Fibroblast of lung (primary cell): ENCODE measurements at places on chromosomes 16 and 17.

DNA sequence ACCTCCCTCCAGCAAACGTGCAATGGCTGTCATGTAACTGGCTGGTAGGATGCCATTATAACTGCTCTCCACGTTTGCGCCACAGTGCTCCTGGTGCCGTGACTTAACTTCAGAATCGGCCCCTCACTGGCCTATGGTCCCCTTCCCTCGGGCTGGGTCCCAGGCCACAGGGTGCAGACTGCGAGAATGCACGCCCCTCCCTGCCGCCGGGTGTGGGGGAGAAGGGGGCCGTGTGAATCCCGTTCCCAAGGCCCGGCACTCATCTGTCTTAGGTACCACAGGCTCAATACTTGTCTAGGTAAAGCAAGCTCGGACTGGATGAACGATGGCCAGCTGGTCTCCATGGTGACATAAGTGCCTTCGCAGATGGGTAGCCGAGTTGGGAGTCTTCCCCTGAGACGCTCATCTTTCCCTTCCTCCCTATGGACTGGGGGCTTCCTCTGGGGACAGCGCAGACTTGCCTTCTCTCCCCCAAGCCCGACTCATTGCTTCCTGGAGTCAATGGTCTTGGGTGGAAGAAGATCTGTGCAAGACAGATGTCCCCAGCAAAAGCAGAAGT, 37.8 kb downstream of the TIMM22 start:
- DNase-seq, result no peak

GRCh38 chr17:18225642-18226283, 328 bp downstream of the LLGL1 start:
- DNase-seq, result no peak

GRCh38 chr16:6427621-6428020, 905.0 kb upstream of the RBFOX1 start:
- no peak for DNase-seq

GRCh38 chr17:82007495-82008257, 15.0 kb downstream of the CENPX start:
- DNase-seq, result no peak

GRCh38 chr16:26909623-26910022, 157.1 kb upstream of the C16orf82 start:
- no peak for DNase-seq

- peak; percentile 28 for DNase-seq
Observed at GRCh38 chr17:74601944-74602572, 10.0 kb upstream of the CD300LD start.

DNA sequence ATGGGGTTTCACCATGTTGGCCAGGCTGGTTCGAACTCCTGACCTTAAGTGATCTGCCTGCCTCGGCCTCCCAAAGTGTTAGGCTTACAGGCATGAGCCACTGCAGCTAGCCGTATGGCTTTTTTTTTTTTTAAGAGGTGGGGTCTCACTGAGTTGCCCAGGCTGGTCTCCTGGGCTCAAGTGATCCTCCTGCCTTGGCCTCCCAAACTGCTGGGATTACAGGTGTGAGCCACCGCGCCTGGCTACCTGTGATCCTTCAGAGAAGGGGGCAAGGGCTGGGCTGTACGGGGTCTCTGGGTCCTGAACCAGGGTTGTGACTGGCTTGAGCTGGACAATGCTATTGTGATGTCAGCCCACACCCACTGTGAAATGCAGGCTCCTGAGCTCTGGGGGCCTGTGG, at the start of gene RNF151:
TSS of gene RNF151 (plus strand) at position 397 of the 400 bp plus-strand sequence. CDS start 26 bp downstream, outside the sequence.
- DNase-seq, result no peak

GRCh38 chr17:79612468-79613194, 1.8 kb upstream of the RBFOX3 start:
- peak; percentile 5 for DNase-seq

GRCh38 chr16:81885976-81886586, 107.0 kb downstream of the PLCG2 start:
- peak; percentile 8 for DNase-seq

GRCh38 chr16:19437280-19437679, 19.6 kb downstream of the TMC5 start:
- no peak for DNase-seq

DNA sequence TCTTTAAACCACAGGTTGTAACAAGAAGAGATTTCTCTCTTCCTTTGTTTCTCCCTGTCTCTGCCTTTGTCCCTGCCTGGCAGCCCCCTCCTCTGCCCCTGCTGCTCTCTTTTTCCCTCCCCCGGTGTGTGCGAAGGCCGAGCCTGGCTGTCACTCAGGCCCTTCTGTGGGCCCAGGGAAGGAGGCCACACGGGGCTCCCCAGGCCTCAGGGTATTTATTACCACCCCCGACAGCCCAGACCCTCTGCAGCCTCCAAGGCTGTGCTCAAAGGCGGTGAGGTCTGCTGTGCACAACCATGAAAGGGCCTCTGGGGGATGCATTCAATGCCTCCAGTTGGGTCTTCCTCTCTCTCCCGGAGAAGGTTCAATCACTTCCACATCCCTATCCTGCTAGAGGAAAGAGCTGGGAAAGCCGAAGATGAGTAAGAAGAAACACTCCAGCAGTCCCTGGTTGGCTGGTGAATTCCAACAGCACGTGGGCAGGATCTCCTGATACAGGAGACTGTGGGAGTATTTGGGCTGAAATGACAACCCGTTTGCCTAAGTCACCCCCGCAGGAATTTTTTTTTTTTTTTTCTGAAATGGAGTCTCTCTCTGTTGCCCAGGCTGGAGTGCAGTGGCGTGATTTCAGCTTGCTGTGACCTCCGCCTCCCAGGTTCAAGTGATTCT, 34.2 kb downstream of the ZNF423 start:
- DNase-seq, result peak; percentile 20

- DNase-seq, result peak; percentile 61
Observed at GRCh38 chr17:44558710-44559633, 1.7 kb downstream of the FZD2 start.

- no peak for DNase-seq
Observed at GRCh38 chr17:79892457-79893241, 53.4 kb upstream of the CBX4 start.

GRCh38 chr17:81365601-81366585, 29.4 kb upstream of the BAHCC1 start:
- DNase-seq, result peak; percentile 94

- no peak for DNase-seq
Observed at GRCh38 chr17:33864758-33865229, 390.3 kb upstream of the CCL2 start.

GRCh38 chr16:27544671-27545070, 5.0 kb downstream of the GTF3C1 start:
- DNase-seq, result no peak

GRCh38 chr17:61294286-61294685, 105.4 kb upstream of the TBX2 start:
- no peak for DNase-seq

DNA sequence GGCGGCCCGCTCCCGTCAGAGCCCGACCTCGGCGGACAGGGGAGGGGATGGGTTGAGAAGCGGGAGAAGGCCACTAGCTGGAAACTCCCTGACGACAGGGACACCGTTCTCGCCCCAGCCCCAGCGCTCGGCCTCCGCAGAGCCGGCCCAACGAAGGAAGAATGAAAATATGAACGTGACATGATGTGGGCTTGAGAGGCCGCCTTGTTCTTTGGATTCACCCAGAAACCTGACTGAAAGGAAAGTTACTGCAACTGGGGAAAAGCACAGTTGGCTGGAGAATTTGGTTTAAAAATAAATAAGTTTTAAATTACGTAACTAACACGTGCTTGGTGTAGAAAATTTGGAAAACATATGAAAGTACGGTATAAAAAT, 21.1 kb downstream of the NPTX1 start:
- peak; percentile 58 for DNase-seq

DNA sequence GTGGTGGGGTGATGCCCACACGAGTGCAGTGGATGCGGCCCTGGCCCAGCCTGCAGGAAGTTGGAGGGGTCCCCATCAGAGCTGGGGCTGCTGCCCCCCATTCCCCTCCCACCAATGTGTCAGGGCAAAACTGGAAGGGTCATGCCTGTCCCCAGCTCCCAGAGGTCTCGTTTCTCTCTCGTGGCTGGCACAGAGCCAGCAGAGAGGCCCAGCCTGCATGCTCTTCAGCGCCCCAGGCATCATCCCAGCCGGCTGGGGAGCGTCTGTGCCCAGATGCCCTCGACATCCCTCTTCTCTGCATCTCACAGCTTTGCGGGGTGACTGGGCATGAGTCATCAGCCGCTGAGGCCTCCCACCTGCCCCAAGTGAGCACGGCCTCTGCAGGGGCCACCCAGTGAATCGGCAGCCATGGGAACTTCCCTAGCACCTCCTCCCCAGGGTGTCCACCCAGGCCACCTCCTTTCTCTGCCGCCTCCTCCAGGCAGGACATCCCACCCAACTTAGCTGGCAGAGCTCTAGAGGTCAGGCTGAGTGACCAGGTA, 9.8 kb upstream of the CSNK1D start:
- peak; percentile 86 for DNase-seq

DNA sequence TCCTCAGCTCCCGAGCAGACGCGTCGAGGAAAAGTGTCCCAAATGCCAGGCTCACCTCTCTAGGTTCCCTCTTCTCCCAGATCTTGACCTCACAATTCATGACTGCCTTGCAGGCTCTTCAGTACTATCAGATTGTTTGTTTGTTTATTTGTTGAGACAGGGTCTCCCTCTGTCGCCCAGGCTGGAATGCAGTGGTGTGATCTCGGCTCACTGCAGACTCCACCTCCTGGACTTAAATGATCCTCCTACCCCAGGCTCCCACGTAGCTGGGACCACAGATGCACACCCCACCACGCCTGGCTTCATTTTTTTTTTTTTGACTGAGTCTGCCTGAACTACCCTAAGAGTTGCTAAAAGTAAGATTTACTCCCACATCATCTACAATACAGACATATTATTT, 15.9 kb downstream of the TMEM235 start:
- DNase-seq, result no peak

DNA sequence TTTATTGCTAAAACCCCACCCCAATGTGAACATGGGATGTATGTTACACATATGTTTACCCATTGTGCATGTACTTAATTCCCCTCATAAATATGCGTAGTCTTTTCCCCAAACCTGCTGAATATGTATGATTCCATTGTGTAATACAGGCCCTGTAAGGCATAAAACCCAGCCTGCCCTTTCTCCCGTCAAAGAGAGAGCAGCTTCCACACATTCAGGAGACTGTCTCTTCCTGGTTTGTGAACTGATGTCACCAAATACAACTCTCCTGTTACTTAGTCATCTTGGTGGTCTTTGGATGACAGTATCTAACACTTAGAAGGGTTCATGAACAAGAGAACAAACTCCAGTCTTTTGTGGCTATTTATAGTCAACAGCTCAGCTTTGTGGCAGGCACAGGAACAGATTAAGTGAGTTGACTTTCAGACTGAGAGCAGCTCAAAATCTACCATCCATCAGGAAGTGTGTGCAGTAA, 24.7 kb upstream of the TMC7 start:
- DNase-seq, result peak; percentile 40

- DNase-seq, result no peak
Observed at GRCh38 chr16:24863582-24864437, 18.0 kb downstream of the SLC5A11 start.

GRCh38 chr17:1431631-1432104, 24.4 kb downstream of the CRK start:
- no peak for DNase-seq

DNA sequence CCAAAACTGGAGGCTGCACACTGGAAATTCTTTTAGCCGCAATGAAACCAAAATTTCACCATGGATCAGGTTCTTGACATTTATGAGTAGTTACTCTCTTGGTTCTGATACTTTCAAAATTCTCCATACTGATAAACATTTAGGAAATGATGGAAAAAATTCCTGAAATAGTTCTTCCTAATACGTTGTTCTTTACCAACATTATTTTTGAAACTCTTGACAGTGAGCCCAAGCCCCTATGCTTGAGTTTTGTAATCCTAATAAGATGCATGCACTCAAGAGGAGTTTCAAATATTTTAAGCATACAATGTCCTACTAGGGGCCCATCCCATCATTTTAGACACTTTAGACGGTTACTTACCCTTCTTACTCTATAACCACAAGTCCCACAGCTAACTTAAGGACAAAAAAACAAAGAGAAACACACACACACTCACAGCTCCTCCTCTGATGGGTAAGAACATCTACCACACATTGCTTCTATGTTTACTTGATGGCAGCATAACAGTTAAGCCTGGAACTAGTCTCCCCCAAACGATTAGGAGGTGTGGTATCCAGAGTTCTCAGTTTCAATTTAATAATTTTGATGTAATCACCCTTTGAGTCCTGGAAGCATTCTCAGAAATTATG, 3.7 kb downstream of the VEZF1 start:
- DNase-seq, result peak; percentile 25

GRCh38 chr16:622920-623280, 7.9 kb upstream of the WFIKKN1 start:
- no peak for DNase-seq

GRCh38 chr17:33116021-33116551, 124.4 kb downstream of the SPACA3 start:
- no peak for DNase-seq
